ENCODE measurements at places on chromosomes 4 and X. TPM values are rescaled to one million over a fixed set of nuclear protein-coding genes. Genes with fewer than 3 reads are reported as not detected.

DNA sequence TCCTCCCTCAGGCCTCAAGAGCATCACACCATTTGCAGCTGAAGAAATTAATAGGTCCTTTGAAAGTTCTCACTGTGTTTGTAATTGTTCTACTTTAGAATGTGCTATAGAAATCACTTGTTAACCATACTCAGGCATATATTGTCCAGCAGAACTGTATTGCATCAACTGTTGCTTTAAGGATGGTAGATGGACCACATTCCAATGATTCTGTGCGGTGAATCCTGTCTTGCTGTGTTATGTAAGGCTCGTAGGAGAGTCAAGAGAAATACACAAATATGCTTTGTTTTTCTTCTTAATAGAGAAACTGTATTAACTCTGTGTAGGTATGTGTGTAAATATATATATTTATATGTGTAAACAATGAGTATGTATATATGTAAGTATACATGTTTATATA lies 6.3 kb upstream of the ADGRA3 start:
- DNase-seq: no peak

DNA sequence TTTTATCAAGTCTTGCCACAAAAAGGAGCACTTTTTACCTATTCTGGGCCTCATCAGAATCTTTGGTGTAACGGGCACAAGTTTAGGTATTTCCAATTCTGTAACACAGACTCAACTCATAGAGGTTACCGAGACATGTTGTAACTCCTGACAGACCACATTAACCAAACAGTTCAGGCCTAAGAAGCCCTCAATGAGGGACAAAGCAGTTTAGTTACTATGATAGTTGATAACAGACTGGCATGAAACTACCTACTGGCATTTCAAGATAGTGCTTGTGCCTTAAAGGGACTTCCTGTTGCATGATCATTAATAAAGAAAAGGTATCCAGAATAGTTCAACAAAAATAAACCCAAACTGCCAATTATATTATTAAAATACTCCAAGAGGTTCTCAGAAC lies 64.1 kb downstream of the HUWE1 start:
- DNase-seq: no peak

GRCh38 chr4:4838936-4839810 lies 20.3 kb upstream of the MSX1 start:
- DNase-seq: no peak

- DNase-seq: no peak
These were observed 10.2 kb upstream of the ATP6AP2 start for GRCh38 chrX:40570346-40571093.

GRCh38 chr4:42339935-42340406 lies 57.3 kb upstream of the SHISA3 start:
- DNase-seq: peak; percentile 71

- no peak for DNase-seq
These were observed 434 bp downstream of the CXCL3 start for GRCh38 chr4:74038086-74038424.

DNA sequence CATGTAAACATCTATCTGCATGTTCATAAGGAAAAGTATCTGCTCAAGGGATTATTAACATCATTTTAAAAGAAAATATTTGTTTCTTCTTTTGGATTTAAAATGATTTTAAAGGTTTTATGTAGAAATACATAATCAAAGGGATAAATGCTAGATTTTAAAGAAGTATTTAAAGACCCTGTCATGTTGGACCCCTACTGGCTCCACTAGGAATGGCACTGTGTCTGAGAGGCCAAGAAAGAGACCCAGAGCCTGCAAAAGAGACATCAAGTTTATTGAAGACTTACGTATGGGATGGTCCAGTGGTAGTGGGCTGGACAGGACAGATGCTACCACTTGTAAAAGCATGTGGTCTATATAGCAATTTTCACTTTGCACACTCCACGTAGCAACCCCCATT lies 78.7 kb upstream of the PCDH18 start:
- DNase-seq: no peak

DNA sequence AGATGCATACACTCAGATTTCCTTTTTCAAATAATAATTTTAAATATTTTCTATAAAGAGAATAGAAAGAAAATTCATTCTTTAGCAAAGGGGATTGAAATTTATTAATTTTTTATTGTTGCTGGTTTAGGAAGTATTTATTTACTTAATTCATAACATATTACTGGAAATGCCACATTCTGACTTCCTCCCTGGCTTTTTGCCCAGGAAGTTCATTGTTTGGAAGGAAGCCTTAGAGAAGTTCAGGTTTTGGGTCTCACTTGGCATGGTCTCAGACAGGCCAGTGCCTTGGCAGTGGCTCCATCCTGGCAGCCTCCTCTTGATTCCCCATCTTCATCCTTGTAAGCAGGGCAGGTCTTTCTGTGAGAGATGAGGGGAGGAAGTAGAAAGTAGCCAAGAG lies 50.5 kb downstream of the IL15 start:
- no peak for DNase-seq

STPG2 gene
- 0.15 TPM for total RNA-seq

SPANXB1 gene
- not detected for total RNA-seq

RHOH gene
- 0.67 TPM for total RNA-seq

SSX1 gene
- not detected for total RNA-seq

AMER1 gene
- 4.4 TPM for total RNA-seq

Data from left ventricle myocardium superior (tissue), 1 donor.